ENCODE measurements at places on chromosomes 1 and 21.

DNA sequence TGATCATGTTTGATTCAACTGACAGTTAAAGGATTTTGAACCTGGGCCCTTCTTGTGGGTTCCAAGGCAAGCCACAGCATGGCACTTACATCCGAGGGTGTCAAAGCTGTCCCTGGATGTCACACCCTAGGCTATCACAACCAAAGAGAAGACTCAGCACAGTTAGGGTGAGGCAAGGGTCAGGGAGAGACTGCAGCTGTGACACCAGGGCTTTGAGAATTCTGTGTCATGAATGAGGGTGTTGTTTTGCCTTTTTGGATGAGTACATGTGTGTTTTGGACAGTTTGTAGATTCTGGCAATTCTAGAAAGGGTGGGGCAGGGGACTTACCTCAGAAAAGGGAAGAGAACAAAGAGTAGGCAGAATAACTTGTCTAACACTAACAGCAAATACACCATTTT is 37.8 kb upstream of the ZNF326 start:
- no peak for DNase-seq

DNA sequence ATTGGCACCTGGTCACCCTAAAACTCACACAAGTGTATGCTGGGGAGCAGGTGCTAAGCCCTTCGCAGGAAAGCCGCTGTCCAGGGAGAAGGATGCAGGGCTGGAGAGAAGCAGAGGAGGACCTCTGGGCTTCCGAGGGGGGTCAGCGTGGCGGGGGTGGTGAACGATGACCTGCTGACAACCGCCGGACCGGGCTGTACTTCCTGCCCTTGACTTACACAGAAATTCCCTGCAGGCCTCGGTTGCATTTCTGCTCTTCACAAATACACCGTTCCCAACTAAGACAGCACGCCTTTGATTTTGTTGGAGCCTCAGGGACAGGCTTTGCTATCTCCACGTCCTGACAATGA is 37.6 kb downstream of the SLC2A7 start:
- no peak for DNase-seq

- peak; percentile 66 for DNase-seq
Observed at GRCh38 chr1:1889847-1890505, 911 bp downstream of the GNB1 start.

DNA sequence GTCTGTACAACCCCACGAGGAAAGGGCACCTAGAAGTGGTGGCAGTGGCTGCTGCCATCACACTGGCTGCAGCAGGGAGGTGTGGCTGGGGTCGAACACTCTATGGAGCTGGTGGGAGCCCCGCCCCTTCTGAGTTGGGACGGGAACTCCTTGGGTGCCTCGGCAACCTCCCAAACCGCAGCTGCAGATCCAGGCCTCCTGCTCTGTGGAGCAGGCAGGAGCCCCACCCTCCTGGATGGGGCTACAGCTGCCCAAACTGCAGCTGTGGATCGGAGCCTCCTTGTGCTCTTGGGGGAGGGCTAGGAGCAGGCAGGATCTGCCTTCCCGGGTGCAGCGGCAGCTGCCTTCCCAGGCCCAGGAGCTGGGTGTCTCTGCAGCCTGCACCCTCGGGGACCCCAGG is 38.9 kb upstream of the TARDBP start:
- no peak for DNase-seq

DNA sequence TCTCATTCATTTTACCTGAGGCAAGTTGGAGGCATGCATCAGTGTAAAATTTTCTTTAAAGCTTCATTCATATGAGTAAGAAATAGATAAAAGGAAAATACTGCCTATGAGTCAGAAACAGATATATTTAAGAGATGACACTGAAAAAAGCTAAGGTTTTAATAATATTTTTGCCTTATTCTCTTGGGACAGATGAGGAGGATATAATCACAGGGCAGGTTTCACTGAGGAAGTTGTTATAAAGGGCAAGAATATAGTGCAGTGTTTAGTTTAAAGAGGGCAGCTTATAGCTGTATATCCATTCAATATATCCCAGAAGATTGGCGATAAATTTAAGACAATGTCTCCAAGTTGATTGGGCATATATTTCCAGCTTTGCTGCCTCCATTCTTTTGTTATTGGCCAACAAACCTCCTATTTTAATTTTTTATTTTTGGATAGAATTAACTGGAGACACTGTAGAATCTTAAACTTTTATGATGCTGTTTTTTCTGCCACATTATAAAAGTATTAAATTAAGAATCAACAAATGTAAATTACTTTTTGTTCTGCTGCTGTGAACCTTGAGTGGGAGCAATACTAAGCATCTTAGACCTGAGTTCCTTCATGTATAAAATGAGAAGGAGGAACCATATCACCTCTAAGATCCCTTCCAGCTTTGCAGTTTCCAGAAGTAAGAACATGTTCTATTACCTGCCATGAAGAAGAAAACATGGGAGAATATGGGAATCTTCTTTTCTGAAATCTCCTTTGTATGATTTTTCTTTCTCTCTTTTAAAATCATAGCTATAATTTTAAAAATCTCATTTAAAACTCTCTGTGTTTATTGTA is 171.6 kb downstream of the S1PR1 start:
- DNase-seq, result no peak

GRCh38 chr1:214466403-214467077 is 84.9 kb downstream of the PTPN14 start:
- DNase-seq, result no peak

DNA sequence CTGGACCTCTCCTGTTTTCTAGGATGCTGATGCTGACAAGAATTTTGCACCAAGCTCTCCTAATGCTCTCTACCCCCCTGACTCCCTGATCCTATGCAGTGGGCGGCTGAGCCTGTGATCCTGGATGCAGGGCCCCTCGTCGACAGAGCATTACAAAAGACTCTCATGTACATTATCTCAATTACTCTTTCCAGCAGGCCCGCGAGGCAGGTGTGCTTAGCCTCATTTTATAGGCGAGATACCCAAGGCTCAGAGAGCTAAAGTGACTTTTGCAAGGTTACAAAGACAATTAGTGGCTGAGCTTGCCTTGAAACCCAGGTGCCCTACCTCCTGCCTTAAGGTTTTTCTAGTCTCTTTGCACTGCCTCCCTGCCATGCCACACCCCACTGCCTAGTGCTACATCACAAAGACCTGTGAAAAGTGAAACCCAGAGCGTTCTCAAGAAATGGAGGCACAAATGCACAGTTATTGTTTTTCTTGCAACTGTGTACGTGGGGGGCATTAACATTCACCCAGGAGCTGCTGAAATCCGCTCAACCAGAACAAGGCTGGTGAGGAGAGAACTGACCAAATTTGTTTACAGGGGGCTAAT is 10.0 kb upstream of the C8A start:
- no peak for DNase-seq

- DNase-seq, result no peak
Observed at GRCh38 chr1:50106095-50106761, 2.5 kb upstream of the ELAVL4 start.

GRCh38 chr1:186750257-186750656 is 70.0 kb upstream of the PTGS2 start:
- DNase-seq, result no peak

DNA sequence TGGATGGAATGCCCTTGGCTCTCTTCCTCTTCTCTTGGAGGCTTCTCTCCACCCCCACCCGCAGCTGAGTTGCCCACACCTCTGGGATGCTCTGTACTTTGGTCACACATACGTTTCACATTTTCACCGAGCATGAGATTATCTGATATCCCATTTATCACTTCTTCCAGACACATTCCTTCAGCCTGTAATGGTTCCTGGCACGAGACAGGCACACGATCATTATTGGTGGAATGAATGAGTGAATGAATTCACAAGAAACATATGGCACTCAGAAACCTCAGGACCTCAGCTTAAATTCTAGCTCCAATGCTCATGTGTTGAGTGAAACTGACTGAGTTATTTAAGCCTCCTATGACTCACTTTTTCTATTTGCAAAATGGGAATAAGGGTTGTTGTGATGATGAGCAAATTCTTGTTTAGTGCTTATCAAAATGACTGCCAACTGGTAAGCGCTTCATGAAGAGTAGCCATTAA is 242.7 kb upstream of the JUN start:
- no peak for DNase-seq

- no peak for DNase-seq
Observed at GRCh38 chr1:107563441-107563840, 401.5 kb downstream of the VAV3 start.

DNA sequence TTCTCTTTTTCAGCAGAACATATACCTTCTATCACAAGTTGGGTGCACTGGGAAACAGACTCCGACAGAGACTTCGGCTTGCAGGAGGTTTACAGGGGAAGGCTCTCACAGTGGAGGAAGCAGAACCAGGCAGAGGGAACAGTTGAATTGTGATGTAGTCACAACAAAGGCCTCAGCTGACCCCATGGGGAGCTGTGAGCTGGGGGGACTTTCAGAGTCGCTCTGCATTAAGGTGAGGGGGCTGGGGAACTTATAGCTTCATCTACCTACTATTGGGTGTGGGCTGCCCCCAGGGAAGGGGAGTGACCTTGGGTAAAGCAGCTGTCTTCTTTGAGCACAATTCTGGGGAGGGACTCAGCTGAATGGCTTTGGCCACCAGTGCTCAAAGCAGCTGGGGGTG is 94.9 kb upstream of the POU3F1 start:
- no peak for DNase-seq

- DNase-seq, result no peak
Observed at GRCh38 chr1:220705782-220706181, 15.6 kb downstream of the C1orf115 start.

- DNase-seq, result no peak
Observed at GRCh38 chr1:202004711-202005110, 5.7 kb upstream of the ELF3 start.

GRCh38 chr1:235902677-235903542 is 36.2 kb upstream of the LYST start:
- DNase-seq, result no peak

DNA sequence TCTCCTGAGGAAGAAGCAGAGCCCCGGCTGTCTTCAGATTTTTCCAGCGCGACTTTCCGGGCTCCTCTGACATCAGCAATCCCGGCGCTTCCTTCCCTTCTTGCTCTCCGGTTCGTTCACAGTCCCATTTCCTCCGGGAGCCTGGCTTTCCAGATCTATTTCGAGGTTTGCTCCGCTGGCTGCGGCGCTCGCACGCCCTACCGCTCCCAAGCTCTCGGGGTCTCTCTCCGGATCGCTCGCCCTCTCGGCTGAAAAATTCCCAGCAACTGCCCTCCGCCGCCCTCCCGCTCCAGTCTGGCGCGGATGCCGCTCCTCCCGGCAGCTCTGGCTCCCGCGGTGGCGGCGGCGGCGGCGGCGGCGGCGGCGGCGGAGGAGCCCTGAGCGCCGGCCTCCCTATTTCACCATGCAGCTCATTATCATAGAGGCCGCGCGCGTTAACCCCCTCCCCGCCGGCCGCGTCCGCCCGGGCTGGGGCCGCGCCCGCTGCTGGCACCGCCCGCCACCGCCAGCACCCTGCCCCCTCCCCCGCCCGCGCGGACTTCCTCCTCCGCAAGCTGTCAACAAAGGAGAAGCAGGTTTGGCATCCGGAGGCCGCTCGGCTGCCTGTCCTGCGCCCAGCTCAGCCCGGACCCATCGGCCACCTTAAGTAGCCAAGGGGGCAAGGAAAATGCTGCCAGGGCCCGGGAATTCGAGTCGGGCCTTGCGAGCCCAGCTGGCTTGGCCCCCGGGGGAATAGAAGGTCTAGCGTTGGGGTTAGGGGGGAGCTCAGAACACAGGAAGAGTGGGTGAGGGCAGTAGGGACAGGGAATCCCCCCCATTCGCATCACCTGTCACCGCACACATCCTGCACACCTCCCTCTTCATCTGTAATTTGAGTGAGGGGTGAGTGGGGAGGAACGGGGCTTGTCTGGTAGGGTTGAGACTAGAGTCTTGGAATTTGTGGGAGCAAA is at the start of gene PLXNA2:
Gene PLXNA2 (minus strand): TSS at position 418 of the 950 bp plus-strand sequence. CDS start 26,462 bp downstream, outside the sequence.
- peak; percentile 92 for DNase-seq

DNA sequence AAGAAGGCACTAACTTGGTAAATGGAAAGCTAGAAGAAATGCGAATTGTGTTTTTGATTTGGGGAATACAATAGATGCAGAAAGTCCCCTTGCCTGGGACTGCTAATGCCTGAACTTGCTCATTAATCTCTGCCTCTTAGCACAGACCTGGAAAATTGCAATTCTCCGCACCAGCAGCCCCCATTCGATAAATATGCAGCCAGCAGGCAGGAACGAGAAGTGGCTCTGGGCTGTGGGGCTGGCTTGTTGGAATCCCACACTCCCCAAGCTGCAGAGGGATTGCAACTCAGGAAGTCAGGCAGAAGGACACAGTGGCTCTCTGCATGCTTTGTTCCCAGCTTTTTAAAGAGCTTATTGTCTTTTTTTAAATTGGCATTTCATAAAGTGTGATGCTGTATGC is 51.3 kb downstream of the PCP4 start:
- DNase-seq, result no peak

DNA sequence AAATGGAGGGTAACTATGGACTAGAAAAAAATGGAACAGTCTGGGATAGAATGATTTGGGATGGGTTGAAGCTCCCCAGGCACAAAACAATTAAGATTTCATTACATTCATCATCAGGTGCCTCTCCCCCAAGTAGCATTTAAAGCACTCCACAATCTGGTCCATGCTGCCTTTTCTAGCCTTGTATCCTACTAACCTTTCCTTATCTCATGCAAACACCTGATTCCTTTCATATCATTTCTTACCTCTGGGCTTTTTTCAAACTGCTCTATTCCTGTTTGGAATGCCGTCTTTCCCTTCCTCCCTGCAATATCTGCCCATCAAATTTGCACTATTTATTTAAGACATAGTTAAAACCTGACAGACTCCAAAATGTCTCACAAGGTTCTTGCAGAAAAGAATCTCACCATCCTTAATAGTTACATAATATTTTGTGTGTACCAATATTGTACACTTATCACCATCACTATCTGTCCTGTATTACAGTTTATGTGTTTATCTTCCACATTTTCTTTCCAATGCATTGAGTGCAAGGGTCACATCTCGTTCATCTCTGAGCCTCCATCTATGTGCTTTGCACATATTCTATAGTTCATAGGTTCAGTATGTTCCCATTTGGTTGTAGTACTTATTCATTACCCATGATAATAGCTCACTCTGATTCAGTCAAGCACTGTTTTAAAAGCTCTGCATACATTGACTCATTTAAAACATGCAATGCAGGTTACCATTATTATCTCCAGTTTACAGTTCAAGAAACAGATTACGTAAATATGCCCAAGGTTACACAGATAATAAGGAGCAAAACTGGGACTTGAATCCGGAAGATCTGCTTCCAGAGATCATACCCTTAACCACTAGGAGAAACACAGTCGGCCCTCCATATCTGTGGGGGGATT is 16.1 kb upstream of the SHCBP1L start:
- no peak for DNase-seq

DNA sequence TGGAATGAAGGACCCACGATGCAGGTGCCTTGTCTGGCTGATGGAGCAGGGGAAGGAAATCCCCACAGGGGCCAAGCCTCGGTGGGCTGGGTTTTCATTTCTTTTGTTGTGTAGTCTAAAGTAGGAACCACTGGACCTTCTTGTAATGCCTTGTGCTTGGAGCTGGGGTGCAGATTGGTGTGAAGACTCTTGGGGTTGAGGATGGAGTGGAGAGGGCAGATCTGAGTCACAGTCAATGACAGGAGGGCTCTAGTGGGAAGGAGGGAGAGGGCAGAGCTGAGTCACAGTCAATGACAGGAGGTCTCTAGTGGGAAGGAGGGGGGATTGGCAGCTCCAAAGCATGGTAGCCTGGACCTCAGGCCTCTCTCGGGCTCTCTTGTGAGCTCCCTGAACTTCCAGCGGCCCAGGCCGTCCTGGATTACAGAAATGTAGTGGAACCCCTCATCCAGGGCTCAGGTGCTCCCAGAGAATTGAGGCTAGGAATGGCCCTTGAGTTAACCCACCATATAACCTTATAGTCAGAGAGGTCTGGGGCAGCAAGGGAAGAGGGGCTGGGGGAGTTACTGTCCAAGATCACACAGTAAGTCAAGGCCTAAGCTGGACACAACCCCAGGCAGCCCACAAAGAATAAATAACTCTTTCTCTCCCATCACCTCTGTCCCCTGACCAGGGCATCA is 313.8 kb downstream of the MATN1 start:
- DNase-seq, result no peak

Measured in left lobe of liver (tissue), 2 donors.